ENCODE measurements at places on chromosomes 7 and 10.

DNA sequence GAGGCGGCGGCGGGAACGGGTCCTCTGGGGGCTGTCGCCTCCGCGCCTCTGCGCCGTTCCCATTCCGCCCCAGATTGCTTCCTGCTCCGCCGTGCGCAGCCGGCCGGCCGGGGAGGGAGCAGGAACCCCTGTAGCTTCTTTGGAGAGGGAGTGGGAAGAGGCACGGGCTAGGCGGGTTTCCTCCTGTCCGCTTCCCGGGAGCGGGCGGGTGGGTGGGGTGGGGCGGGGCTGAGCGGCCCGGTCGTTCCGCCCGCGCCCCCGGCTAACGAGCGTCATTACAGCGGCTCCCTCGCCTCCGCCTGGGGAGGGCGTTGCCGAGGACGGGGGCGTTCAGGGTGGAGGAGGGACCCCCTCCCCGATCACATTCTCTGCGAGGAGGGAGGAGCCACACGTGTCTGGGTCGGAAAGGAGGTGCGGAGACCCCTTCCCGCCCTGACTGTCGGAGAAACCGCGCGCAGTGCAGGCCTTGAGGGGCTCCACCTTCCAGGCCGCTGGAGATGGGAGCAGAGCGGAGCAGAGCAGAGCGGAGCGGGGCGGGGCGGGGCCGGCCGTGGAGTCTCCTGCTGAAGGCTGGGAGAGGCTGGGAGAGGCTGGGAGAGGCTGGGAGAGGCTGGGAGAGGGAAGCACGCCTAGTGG lies 39.7 kb downstream of the AGAP3 start:
- DNase-seq, result no peak

GRCh38 chr7:134552105-134552504 lies 3.2 kb downstream of the AKR1B15 start:
- DNase-seq, result peak; percentile 83

GRCh38 chr7:46015107-46015868 lies 94.2 kb upstream of the IGFBP3 start:
- peak; percentile 98 for DNase-seq

GRCh38 chr7:117384688-117385362 lies 42.5 kb downstream of the ASZ1 start:
- DNase-seq, result no peak

GRCh38 chr10:11148142-11149028 lies 130.7 kb downstream of the CELF2 start:
- DNase-seq, result no peak

- no peak for DNase-seq
Measured at GRCh38 chr7:14626076-14626475, 276.5 kb downstream of the DGKB start.

GRCh38 chr7:152399344-152399743 lies 36.5 kb downstream of the KMT2C start:
- no peak for DNase-seq

DNA sequence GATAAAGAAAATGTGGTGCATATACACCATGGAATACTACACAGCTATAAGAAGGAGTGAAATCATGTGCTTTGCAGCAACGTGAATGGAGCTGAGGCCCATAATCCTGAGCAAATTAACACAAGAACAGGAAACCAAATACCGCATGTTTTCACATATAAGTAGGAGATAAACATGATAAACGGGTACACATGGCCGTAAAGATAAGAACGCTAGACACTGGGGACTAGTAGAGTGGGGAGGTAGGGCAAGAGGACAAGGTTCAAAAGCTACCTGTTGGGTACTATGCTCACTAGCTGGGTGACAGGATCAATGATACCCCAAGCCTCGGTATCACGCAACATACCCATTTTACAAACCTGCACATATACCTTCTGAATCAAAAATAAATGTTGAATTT lies 113.7 kb downstream of the CSTF2T start:
- DNase-seq, result no peak

DNA sequence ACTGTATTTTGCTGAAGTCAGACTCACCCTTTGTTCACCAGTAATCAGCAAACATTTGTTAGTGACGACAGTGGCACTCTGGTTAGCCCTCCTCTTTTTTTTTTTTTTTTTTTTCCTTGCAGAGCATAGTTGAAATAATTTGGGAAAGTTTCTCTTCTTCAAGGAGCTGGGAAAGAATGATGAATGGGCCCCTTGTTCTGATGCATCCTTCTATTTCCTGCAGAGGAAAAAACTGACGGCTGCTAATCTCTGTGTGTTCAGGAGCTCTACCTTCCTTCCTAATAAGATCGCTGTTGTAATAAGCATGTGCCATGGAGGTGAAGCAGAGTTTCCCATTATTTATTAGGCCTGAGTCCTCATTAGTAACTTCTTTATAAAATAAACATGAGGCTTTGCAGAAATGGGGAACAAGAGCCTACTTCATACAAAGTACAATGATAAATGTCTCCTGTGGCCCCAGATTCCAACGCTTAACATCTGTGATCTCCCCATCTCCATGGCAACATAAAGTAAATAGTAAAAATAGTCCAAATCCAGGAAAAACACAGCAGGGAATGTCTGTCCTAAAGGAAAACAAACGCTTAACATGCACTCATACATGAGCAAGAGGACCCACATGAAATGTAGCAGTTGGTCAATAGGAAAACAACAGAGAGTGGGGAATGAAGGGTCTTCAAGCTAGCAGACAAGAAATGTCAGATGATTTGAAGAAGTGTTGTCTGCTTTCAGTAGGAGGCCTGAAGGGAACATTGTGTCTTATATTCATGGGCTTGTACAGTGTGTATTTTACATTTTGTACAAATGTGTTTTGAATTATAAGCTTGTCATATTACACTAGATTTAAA lies 59.1 kb upstream of the CALD1 start:
- DNase-seq, result no peak

DNA sequence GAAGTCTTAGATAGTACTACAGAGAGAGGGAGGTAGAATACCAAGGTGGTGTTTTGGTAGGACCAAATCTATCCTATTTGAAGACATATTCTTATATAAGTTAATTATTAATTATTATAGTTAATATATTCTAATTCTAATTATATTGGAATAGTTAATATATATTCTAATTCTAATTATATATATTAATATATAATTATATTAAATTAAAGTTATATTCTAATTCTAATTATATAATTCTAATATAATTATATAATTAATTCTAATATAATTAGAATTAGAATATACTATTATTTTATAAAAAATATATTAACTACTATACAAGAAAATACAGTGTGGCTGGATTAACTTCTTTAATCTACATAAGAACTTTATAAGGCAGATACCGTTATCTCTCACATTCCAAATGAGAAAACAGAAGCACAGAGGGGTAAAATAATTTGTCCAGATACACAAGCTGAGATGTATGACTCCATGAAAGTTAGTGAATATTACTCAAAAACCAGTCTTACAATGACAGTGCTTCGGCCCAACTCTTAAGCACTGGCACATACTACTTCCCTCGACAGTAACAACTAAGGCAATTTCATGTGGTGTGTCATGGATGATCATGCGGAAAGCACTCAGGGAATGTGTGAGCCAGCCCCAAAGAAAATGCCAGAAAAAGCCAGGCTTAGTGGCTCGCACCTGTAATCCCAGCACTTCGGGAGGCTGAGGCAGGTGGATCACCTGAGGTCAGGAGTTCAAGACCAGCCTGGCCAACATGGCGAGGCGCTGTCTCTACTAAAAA lies 42.6 kb downstream of the TYW1B start:
- DNase-seq, result no peak

- no peak for DNase-seq
Measured at GRCh38 chr10:78283069-78283682, 249.5 kb downstream of the RPS24 start.

- no peak for DNase-seq
Measured at GRCh38 chr10:86961481-86962091, 3.2 kb downstream of the SNCG start.

- no peak for DNase-seq
Measured at GRCh38 chr10:86258941-86259340, 107.7 kb downstream of the GRID1 start.

DNA sequence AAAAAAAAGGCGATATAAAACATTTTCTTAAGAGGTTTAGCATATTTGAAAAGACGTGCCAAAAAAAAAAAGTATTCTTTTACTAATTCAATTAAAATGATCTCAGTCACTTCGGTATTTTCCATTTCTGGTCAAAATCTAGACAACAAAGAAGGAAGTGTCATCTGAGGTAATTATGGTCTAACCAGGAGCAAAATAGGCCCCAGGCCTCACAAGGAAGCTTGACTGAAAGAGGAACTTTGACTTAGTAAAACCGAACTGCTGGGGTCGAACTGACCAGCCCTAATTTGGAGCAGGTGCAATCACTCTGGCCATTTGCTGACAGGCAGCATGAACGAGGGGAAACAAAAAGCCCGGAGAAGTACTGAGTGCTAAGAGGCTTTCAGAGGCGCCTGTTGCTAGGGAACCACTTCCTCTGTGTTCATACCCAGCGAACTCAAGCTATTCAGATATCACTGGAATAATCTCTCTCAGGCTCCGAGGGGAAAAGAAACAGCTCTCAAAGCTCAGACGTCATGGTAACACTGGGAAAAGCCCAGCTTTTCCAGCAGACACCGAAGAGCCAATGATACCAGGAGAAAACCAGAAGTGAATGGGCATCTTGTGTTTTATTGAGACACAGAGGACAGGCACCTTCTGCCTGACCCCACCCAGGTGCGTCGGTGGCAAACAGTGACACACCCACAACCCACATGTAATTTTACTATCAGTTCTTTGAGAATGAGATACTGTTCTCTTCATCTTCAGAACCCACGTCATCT lies 126.5 kb downstream of the FAM107B start:
- peak; percentile 54 for DNase-seq

- no peak for DNase-seq
Measured at GRCh38 chr10:131980761-131981428, 828 bp downstream of the BNIP3 start.

GRCh38 chr10:84172467-84173356 lies 889 bp upstream of the GPR15LG start:
- no peak for DNase-seq

GRCh38 chr7:128381161-128381821 lies 19.8 kb upstream of the PRRT4 start:
- peak; percentile 55 for DNase-seq

- DNase-seq, result peak; percentile 33
Measured at GRCh38 chr10:52128056-52128683, 185.9 kb upstream of the DKK1 start.

DNA sequence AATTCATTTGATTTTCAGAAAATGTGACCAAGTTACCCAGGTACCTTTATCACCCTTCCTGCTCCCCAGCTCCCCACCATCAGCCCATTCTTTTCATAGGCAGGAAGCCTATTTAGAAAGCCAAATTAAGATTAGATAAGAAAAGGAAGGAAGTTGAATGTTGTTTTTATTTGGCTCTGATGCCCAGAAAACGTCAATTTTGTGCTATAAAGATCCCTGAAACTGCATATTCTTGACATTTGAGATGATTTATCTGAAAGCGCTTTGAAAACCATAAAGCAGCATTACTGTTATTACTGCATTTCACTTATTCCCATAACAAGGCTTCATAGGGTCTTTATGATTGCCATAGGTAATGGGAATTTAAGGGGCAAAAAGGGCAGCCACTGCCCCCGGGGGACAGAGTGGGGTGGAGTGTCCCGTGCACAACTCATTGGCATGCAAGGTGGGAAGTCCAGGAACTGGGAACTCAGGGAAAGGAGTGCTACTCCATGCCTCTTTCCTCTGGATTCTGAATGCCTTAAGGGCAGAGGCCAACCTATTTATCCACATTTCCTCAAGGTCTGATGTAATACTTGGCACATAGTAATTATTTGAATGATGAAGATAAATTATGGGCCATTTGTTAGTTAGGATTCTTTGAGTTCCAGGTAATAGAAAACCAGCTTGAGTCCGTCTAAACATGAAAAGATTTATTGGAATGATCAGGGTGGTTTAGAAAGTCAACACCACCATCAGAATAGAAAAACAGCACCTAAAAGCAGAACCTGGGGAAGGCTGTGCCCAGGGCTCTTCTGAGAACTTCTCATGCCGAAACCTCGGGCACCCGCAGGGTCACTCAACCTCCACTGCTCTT lies 100.6 kb upstream of the ELMO1 start:
- no peak for DNase-seq

GRCh38 chr10:63363951-63364350 lies 101.8 kb downstream of the JMJD1C start:
- no peak for DNase-seq

DNA sequence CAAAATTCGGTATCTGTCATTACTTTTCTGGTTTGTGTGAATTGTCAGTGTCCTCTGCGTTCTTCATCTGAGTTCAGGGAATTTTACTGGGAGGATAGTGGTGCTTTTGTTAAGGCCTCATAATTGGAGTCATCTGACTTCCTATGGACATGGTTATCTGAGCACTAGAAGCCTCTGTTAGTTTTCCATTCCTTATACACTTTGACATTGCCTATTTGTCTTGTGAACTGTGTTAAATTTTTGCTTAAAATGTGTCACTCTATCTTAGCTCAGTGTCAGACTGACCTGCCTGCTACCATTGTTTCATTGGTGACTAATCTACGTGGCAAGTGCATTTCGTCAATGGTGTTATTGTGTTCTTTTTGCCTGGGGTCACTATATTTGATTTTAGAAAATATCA lies 253.3 kb downstream of the SEMA3A start:
- no peak for DNase-seq

GRCh38 chr10:49058463-49059255 lies 56.7 kb downstream of the VSTM4 start:
- no peak for DNase-seq

DNA sequence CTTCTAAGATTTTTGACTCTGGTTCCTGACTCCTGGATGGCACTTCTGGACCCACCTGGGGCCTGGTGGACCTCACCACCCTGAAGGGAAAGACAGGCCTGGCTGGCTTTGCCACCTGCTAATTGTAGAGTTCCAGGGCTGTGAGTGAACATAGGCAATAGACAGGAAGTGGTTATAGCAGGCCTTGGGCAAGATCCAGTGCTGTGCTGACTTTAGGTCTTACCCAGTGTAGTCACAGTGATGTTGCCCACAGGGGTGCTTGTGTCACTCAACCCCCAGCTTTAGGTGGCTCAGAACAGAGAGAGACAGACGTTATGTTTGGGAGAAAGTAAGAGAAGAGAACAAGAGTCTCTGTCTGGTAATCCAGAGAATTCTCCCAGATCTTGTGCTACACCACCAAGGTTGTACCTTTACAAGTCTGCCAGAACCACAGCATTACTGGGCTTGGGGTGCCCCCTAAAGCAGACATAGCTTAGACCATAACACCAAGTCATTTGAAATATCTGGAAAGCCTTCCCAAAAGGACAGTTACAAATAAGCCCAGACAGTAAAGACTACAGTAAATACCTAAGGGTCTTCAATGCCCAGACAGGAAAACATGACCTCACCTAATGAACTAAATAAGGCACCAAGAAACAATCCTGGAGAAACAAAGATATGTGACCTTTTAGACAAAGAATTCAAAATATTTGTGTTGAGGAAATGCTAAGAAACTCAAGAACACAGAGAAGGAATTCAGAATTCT lies 303.4 kb downstream of the PCLO start:
- no peak for DNase-seq

GRCh38 chr10:23095966-23096801 lies 805 bp downstream of the MSRB2 start:
- no peak for DNase-seq
